ENCODE measurements at places on chromosomes 7 and 10.
A peak's percentile ranks its signal among the peaks of the same experiment; 100 is the strongest.

GRCh38 chr10:30037620-30038336 lies 21.6 kb downstream of the JCAD start:
- DNase-seq, result no peak

GRCh38 chr7:6730343-6730633 lies 23.5 kb upstream of the ZNF12 start:
- DNase-seq, result no peak

- DNase-seq, result peak; percentile 41
These were observed 9.1 kb upstream of the PRKAR2B start for GRCh38 chr7:107035446-107035845.

- DNase-seq, result peak; percentile 92
These were observed 369.6 kb downstream of the FRMD4A start for GRCh38 chr10:13961097-13961496.

GRCh38 chr7:25124465-25125136 lies 459 bp downstream of the CYCS start:
- no peak for DNase-seq

GRCh38 chr10:79356104-79356503 lies 8.8 kb downstream of the PPIF start:
- no peak for DNase-seq

DNA sequence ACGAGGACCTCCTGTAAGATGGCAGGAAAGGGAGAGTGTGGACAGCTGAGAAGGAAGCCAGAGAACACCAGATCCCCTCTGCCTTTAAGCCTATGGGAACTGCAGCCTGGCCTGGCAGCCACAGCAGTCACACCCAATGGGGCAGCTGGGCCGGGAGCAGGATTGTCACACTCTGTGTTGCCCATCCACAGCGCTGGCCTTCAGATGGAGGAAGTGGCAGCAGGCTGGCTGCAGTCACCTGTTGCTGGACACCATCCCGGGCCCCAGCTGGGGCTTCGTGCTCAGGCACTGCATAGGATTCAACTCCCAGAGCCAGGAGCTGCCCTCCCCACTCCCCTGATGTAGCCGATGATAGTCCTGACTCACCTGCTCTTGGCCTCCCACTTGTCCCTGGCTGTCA lies 114.4 kb downstream of the COL13A1 start:
- no peak for DNase-seq

DNA sequence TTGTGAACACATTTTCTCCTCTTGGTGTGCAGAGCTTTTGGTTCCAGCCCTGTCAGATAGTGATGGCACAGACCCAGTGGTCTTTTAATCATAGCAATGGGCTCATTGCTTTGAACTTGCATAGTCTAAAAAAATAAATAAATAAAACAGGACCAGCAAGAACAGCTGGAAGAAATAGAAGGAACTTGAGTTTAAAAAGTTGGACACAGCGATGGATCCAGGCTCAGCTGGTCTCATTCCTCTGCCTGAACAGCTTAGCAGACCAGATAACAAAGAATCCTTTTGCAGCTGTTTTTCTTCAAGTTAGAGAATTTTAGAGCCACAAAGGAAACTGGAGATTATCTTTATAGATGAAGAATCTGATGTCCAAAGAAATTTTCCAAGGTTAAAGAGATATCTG lies 1005.6 kb downstream of the LRMDA start:
- DNase-seq, result no peak

GRCh38 chr10:22501413-22501812 lies 156.1 kb downstream of the SPAG6 start:
- DNase-seq, result no peak

DNA sequence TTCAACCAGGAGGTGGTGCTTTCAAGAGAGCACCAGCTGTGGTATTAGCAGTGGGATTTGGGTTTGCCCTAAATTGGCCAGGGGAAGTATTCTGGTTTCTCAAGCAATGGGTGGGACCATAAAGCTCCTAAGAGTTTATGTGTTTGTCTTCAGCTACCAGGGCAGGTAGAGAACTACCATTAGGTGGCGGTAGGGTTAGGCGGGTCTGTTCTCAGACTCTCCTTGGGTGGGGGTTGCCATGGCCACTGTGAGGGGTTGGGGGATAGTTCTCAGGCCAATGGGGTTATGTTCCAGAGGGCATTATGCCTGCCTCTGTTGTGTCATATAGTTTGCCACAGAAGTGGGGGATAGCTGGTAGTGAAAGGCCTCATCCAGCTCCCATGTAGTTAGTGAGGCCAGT lies 47.7 kb upstream of the BICC1 start:
- DNase-seq, result no peak

DNA sequence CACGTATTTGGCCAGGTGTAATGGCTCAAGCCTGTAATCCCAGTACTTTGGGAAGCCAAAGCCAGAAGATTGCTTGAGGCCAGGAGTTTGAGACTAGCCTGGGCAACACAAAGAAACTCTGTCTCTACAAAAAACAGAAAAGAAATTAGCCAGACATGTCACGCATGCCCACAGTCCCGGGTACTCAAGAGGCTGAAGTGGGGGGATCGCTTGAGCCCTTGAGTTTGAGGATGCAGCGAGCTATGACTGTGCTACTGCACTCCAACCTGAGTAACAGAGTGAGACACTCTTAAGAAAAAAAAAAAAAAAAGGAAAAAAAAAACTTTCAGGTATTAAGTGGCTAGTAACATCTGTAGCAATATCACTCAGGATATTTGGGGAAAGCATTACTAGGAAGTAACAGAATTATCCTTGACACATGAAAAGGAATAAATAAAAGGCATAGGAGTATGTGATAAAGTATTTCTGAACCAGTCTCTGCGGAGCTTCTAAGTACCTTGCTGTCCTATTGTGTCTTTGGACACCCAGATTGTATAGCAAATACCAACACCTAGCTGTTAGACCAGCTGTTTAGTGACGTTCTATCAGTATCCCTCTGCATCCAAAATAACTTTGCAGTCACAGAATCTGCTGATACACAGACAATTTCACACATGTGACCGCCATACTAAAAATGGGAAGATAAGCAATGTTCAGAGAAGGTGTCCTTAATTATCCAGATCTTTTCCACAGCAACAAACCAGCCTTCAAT lies 74.4 kb downstream of the CYTH3 start:
- no peak for DNase-seq

DNA sequence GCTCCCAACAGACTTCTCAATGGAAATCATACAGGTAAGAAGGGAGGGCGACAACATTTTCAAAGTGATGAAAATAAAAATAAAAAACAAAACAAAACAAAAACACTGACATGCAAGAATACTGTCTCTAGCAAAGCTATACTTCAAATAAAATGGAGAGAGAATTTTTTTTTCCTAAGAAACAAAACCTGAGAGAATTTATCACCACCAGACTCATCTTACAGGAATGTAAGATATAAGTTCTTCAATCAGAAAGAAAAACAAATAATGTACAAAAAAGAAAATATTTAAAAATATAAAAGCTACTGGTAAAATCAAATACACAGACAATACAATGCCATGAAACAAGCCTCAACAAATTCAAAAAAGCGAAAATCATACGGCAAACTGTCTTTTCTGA lies 113.2 kb downstream of the NRBF2 start:
- DNase-seq, result no peak

Measured in fibroblast of skin of left biceps (primary cell).